ENCODE measurements at places on chromosomes 7 and 10.

DNA sequence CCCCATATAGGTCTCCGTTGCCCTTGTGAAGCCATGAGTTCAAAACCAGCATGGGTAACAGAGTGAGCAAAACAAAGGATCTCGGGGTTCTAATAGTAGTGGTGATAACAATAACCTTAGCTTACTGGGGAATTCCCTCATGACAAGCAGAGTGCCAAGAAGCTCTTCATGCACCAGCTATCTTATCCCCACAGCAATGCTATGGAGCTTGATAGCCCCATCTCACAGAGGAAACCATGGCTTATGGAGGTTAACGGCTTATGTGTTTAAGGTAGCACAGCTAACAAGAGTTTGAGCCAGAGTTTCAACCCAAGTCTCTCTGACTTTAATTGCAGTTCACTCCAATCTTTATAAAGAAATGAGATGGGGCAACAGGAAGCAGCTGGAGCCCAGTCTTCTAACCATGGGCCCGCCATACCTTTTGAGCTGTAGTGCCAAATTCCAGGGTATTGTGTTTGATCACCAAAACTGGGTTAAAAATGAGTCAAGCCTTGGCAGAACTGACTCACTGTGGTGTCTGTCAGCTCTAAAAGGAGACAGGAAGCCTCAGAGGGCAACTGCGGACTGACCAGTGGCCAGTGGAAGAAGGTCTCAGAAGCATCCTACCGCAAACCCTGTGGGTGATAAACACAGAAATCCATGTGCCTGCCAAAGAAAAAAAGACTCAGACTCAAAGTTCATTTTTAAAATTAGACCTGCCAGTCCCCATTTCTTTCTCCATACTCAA lies 16.5 kb upstream of the PLAU start:
- H3K27me3 ChIP-seq: no peaks in the 10 kb centered on the region
- no peak overlapping the region for H3K4me3 ChIP-seq
- H3K36me3 ChIP-seq: no peaks in the 10 kb centered on the region
- no peaks in the 10 kb centered on the region for H3K4me1 ChIP-seq

DNA sequence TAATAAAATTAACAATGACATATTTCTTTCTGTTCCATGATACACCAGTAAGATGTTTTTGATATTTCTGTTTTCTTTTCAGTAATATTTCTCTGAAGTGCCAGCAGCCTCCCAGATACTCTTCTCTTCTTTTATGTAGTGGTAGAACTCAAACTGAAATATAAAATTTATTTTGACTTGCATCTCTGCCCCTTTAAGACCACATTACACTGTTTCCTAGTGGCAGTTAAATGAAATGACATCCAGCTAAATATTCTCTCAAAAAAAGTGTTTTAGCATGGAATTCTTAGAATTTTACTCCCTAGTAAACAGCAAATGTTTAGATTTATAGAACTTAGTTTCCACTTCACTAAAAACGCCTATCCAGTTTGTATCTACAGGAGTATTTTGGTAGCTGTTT lies 237.2 kb upstream of the MTPN start:
- H3K4me1 ChIP-seq: no peaks in the 10 kb centered on the region
- H3K27me3 ChIP-seq: no peaks in the 10 kb centered on the region
- no peaks in the 10 kb centered on the region for H3K36me3 ChIP-seq
- no peak overlapping the region for H3K27ac ChIP-seq
- DNase-seq: no peak

GRCh38 chr10:44879531-44879899 lies 31.6 kb upstream of the TMEM72 start:
- H3K4me1 ChIP-seq: peaks cover 47% of the 10 kb centered on the region
- H3K4me3 ChIP-seq: peak overlapping the region; percentile 53
- peak overlapping the region; percentile 92 for H3K27ac ChIP-seq
- no peaks in the 10 kb centered on the region for H3K27me3 ChIP-seq
- H3K36me3 ChIP-seq: no peaks in the 10 kb centered on the region
- no peak for DNase-seq

GRCh38 chr7:38020121-38020785 lies 99.8 kb downstream of the EPDR1 start:
- no peak overlapping the region for H3K4me3 ChIP-seq
- no peaks in the 10 kb centered on the region for H3K36me3 ChIP-seq
- DNase-seq: no peak

DNA sequence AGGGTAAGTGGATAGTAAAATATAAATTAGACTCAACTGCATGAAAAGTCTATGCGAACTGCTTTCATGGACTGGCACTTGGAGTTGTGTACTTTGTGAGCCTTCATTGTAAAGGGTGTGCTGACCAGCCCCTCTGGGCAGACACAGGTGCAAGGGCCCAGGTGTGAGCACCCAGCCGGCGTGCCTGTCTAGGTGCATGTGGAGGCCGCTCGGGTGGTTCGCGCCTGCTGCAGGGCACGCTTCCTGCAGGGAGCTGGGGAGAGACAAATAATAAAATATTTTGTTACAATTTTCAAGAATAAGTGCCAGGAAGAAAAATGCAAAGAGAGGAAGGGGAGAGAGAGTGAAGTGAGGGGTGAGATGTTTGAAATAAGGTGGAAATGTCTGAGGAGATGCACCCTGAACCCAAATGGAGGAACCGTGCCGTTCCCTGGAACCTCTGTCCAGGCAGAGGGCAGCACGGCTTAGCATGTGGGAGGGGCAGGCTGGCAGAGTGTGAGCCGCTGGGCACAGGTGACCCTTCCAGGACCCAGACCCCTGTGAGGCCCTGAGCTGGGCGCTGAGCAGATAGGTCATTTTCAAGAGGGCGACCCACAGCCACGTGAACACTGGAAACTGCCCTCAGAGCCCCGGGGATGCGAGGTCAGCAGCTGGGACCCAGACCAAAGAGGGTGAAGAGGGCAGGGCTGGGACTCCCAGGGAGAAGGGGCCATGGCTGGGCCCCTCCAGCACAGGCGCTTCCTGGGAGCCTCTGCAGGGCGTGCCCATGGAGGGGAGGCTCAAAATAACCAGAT lies 28.7 kb downstream of the RNF32 start:
- no peak overlapping the region for H3K4me3 ChIP-seq
- no peak overlapping the region for H3K27ac ChIP-seq
- peaks cover 23% of the 10 kb centered on the region for H3K36me3 ChIP-seq
- H3K4me1 ChIP-seq: no peaks in the 10 kb centered on the region

Data from esophagus muscularis mucosa (tissue), 4 donors.